ENCODE measurements at places on chromosomes 2 and 18. TPM values are rescaled to one million over a fixed set of nuclear protein-coding genes. Genes with fewer than 3 reads are reported as not detected.

CYP27A1 gene
- total RNA-seq: 4.4 TPM

CERKL gene
- total RNA-seq: 1.2 TPM

STARD6 gene
- not detected for total RNA-seq

ELOA2 gene
- total RNA-seq: not detected

UGT1A8 gene
- total RNA-seq: not detected

UCN gene
- 1.2 TPM for total RNA-seq

ATF2 gene
- total RNA-seq: 94.4 TPM

GRB14 gene
- 12.0 TPM for total RNA-seq

USP37 gene
- total RNA-seq: 32.5 TPM

PPP1R1C gene
- 0.49 TPM for total RNA-seq

ME2 gene
- total RNA-seq: 80.6 TPM

GCG gene
- total RNA-seq: 0.49 TPM

GALNT14 gene
- total RNA-seq: 10.1 TPM

FRZB gene
- 14.3 TPM for total RNA-seq

ACMSD gene
- total RNA-seq: not detected

ESPNL gene
- total RNA-seq: under 0.01 TPM

NPC1 gene
- 30.2 TPM for total RNA-seq

SPDYA gene
- total RNA-seq: 1.5 TPM

ST8SIA3 gene
- 22.6 TPM for total RNA-seq

MBD1 gene
- total RNA-seq: 40.3 TPM

NTSR2 gene
- 0.25 TPM for total RNA-seq

IL36B gene
- total RNA-seq: not detected

SRSF7 gene
- 86.5 TPM for total RNA-seq

IL1RL1 gene
- total RNA-seq: 0.25 TPM

C2orf66 gene
- total RNA-seq: 0.25 TPM

SNORC gene
- 0.74 TPM for total RNA-seq

SERPINB7 gene
- not detected for total RNA-seq

KCNIP3 gene
- 3.0 TPM for total RNA-seq

RAMP1 gene
- 6.4 TPM for total RNA-seq

RSAD2 gene
- 2.0 TPM for total RNA-seq

SCYGR4 gene
- not detected for total RNA-seq

IKZF2 gene
- total RNA-seq: 8.1 TPM

CTLA4 gene
- total RNA-seq: not detected

TMEM182 gene
- total RNA-seq: 2.2 TPM

SULT1C3 gene
- total RNA-seq: not detected

CREG2 gene
- 8.1 TPM for total RNA-seq

FBXO41 gene
- 30.0 TPM for total RNA-seq

CXCR1 gene
- not detected for total RNA-seq

LRRC30 gene
- total RNA-seq: not detected

MARCHF4 gene
- 19.2 TPM for total RNA-seq

ACADL gene
- total RNA-seq: 4.7 TPM

ADNP2 gene
- total RNA-seq: 17.5 TPM

SRD5A2 gene
- total RNA-seq: under 0.01 TPM

RNF144A gene
- 36.9 TPM for total RNA-seq

PARD6G gene
- 7.1 TPM for total RNA-seq

SNTG2 gene
- total RNA-seq: 0.98 TPM

MARS2 gene
- 7.4 TPM for total RNA-seq

FMNL2 gene
- 88.3 TPM for total RNA-seq

CD8B2 gene
- total RNA-seq: under 0.01 TPM

Data from temporal lobe (tissue), 4 donors.